GM12865 (cell line): ENCODE measurements at places on chromosomes 2 and 18.

DNA sequence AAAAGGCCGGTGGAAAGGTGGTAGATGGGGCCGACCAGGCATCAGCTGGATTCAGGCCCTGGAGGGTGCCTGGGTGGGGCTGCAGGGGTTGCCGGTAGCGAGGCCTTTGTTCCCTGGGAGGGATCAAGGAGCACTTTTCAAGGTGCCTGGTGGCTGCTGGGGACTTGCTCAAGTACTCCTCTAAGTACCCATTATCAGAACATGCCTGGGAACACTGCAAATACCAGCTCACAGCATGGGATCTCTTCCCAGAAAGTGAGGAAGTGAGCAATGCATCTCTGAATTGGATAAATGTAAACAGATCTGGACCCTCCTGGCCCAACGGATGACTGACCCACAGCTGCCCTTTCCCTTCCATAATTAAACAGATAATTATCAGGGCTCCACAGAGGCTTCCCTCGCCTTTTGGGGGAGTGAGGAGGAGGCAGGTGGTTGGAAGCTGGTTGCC, 210.5 kb downstream of the SH3RF3 start:
- no peak for DNase-seq

DNA sequence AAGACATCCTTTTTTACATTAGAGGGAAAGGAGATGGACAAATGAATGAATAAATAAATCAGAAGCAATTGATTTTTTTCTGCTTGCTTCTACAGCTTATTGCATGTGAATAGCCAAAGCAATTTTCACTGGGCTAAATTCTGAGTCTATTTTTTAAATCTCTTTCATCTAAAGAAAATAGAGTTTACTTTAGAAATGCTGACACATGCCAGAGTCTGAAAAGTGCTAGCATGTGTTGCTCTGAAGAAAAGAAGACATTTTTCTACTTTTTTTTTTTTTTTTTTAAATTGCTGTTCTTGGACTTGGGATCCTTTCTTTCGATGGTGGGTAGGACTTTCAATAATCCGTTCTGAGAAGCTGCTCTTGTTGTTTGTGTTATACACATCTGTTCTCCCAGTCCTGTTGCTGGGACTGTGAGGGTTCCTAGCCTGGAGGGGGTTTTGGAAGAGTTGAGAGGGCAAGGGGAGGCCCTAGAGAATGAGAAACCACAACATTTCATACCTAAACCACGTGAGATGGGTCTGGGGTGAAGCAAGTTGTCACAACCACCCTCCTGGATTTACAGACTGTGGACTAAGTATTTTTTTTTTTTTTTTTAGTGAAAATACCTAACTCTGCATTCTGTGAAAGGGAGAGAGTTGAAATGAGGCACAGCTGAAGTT, 193.5 kb downstream of the PRKCE start:
- peak; percentile 30 for DNase-seq

DNA sequence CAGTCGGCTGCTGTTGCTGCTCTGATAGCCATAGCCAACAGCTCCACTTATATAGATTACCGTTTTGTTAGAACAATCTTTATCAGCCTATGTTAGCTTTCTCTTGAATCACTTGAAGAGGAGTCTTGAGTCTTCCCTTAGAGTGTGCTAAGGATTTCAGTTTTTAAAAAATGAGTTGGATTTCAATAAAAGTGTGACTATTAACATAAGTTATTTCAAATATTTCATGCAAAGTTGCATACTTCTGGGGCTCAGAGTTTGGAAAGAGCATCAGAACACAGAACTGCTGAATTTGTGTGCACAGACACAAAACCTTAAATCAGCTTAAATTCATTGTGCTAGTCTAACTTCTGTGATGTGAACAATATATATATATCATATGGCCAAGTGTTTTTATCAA, 174.7 kb downstream of the MTX2 start:
- no peak for DNase-seq

GRCh38 chr2:235639428-235639773, 145.6 kb downstream of the AGAP1 start:
- no peak for DNase-seq

- no peak for DNase-seq
Observed at GRCh38 chr18:2468051-2468450, 103.3 kb downstream of the METTL4 start.

- DNase-seq = no peak
Observed at GRCh38 chr2:41294331-41294730, 753.5 kb upstream of the PKDCC start.

DNA sequence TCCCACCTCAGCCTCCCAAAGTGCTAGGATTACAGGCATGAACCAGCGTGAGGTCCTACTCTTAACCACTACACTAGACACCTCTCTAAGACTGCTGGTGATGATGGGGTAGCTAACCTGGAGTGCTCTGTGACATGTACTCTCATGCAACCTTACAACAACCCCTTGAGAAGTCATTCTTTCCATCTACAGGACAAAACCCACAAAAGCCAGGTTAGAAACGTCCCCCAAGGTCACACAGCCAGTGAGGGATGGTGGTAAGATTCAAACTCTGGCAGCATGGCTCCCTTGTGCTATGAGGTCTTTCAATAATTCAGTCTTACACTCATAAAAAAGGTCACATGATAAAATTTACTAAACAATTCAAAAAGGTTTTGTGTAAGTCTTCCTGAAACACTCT, 94.8 kb upstream of the SERTAD2 start:
- DNase-seq = peak; percentile 50

GRCh38 chr2:86224645-86225355, 25.5 kb downstream of the MRPL35 start:
- DNase-seq = no peak

DNA sequence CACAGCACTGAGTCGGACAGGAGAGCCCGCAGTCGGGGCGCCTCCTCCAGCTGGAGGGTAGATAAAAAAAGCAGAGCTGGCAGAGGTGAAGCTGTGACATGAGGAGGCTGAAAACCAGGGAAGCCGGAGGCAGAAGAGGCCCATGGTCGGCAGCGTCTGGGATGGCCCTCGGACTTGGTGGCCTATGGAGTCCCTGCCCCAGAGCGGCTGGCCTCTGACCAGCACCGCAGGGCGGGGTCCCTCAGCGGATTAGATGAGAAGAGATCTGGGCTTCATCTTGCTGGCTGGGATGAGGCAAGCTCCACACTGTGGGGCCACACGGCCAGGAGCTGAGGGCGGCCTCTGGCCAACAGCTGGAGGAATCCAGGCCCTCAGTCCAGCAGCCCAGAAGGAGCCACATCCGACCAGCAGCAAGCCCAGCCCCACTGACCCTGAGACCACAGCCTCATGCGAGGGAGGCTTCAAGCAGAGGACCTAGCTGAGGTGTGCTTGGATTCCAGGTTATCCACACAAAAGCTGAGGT, 174.1 kb downstream of the EIPR1 start:
- DNase-seq = no peak

GRCh38 chr2:218877891-218878290, 2.8 kb upstream of the WNT10A start:
- DNase-seq = no peak

DNA sequence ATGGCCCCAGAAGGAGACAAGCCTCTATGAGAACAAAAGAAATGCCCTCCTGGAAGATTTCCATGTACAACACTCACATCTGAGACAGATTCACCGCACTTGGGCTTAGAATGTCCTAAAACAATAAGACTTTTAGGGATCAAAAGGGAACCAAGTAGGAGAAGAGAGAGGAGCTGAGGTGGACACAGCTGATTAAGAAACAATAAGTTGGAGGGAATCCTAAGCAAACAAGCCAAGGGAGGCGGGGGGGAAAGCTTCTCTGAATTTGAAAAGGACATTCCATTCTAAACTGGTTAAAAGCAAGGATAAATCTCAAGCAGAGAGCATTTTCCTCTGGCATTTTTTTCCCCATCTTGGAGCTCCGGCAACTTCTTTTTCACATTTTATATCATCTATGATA, 9.9 kb downstream of the ACVR1 start:
- no peak for DNase-seq

DNA sequence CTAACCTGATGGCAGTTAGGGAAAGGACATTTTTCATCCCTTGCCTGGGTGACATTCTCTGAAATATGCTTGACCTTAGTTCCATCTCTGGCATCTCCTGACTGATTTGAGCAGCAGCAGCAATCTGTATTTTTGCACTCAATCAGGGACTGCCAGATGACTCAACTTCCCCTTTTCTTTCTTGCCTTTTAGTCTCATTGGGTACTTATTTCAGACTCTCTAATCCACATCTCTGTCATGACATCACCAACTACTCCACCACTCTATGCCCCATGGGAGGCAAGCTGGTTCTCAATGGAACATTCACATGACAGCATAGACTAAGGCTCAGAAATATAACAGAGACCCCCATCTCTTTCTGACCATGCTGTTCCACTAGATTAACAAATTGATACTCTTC, 254.2 kb downstream of the RIT2 start:
- DNase-seq = no peak

GRCh38 chr2:159953136-159953823, 109.1 kb downstream of the PLA2R1 start:
- DNase-seq = no peak

GRCh38 chr2:219469186-219469724, 29.4 kb upstream of the GMPPA start:
- no peak for DNase-seq

DNA sequence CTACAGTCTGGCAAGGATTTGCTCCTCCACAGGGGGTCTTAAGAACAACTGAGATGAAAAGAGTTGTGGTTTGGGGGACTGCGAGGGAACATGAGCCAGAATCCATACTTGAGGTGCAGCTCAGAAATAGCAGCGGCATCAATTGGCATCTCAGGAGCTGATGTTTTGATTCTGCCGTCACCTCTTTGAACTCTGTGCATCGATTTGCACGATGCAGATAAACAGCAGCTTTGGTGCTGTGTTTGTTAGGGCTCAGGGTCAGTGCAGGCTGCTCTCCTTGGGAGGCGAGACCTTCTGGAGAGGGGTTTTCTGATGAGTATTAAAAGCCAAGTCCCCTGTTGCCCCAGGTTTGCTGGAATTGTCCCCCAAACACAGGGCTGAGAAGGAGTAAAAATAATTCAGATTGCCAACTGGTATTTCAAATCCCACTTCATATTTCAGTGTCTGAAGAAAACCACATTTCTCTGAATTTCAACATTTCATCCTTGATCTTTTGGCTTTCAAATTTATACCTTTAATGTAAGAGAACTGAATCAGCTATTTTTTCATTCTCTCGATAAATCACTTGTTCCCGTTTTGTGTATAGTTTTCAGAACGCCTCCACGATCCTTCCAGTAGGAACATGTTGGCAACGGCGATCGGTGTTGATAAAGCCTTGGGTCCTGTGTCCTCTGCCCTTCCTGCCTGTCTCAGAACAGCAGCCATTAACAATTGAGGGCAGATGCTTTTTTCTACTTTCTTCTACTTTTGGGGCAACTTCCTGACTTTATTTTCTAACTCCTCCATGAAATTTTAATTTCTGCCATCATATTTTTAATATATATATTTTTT, 65.0 kb downstream of the RAB31 start:
- no peak for DNase-seq

GRCh38 chr2:42138163-42139015, 30.8 kb upstream of the EML4 start:
- DNase-seq = no peak

DNA sequence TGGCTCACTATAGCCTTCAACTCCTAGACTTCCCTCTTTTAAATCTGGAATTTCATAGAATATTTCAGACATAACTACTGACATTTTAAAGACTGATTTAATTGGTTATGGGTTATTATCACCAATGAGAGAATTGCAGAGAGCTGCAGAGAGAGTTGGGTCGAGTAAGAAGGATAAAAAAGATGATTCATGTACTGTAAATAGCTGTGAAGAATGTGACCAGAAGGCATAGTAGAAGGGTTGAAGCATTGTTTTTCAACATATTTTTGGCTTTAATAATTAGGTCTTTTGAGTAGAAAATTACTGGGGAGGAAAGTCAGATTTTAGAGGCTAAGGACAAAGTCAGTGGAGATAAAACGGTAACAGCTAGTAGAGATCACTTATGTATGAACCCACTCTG, 503.2 kb upstream of the SLC8A1 start:
- no peak for DNase-seq

DNA sequence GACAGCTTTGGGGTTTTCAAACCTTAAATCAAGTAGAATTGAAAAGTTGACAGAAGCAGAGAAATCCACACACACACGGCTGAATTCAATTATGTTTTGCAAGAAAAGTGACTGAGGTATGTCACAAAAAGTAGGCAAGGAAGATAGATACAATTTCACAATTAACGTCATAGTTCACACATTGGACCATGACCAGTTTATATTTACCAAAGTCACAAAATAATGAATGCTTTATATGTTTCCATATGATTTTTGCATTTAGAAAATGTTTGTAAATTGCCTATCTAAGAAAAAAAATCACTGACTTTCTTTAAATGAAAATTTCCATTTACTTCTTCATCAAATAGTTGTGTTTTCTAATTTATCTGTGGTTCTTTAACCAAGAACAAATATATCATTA, 29.4 kb upstream of the ZNF516 start:
- no peak for DNase-seq

DNA sequence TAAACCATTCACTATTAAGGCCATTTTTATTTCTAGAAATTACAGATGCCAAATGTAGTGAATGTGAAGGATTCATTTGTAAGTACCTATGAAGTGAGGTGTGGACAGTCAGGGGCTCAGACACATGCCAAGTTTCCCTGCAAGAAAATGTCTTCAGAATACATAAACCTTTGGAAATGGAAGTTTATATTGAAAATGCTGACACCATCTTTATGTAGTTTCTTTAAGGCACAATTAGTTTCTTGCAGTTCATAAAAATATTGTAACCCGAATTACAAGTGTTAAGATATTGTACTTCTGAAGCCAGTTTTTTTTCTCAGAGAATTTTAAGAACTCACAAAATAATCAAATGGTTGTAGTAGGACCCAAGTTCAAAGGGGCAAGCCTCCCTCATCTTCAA, 66.1 kb upstream of the LYPD1 start:
- DNase-seq = no peak

GRCh38 chr18:37484983-37485834, 80.4 kb downstream of the CELF4 start:
- peak; percentile 4 for DNase-seq

DNA sequence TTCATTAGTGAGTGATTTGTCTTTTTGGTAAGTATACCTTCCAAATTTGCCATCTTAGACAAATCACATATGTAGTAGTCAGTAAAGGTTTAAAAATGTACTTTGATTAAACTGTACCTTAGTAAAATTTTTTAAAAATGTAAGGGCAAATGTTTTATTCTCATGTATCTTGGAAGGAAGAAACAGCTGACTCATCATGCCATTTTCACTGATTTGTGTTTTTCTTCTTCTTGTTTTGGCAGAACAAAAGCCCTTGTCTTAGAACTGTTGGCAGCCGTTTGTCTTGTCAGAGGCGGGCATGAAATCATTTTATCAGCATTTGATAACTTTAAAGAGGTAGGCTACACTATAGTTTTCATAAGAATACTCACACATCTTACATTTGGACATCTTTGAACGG, 136.5 kb downstream of the PRPF40A start:
- DNase-seq = no peak

GRCh38 chr2:31698722-31699121, 118.0 kb upstream of the SRD5A2 start:
- no peak for DNase-seq

- peak; percentile 49 for DNase-seq
Observed at GRCh38 chr2:134324947-134325346, 71.1 kb downstream of the MGAT5 start.
